ENCODE measurements at places on chromosomes 4 and X.

GRCh38 chrX:108584617-108585211, 145.1 kb downstream of the COL4A5 start:
- no peak for DNase-seq

DNA sequence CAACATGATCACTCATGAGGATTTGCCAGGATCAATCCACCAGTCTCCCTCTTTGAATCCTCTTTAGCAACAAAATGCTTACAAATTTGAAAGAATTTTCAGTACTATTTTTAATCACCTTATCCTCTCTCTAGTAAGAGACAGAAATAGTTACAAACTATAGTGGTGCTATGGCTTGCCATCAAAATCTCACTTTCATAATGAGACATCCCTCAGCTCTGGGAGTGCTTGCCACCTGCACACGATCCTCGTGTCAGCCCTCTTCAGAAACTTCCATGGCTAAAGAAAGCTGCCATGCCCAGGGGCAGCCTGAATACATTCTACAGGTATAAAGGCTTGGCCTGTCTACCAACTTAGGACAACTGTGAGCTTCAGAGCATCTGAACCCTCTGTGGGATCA, 5.1 kb upstream of the DHX15 start:
- DNase-seq, result no peak

- no peak for DNase-seq
Measured at GRCh38 chr4:151674804-151675391, 85.9 kb downstream of the GATB start.

DNA sequence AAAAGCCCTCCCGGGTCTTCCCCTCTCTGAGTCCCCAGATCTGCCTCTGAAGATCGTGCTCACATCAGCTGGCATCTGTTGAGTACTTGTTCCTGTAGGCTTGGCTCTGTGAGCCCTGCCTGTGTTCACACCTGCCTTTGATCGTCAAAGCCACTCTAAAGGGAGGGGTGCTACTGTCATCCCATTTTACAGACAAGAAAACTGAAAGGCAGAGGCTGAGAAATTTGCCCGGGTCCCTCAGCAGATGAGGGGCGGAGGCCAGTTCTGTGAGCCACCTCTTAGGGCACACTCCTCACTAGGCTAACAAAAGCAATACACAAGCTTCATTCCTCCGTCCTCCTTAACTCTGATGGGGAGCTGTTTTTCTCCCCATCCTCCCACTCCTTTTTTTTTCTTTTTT, 655 bp downstream of the CYTL1 start:
- no peak for DNase-seq

- no peak for DNase-seq
Measured at GRCh38 chrX:3940000-3940610, 226.7 kb upstream of the PRKX start.

GRCh38 chr4:112288455-112288854, 2.8 kb upstream of the TIFA start:
- DNase-seq, result no peak

GRCh38 chr4:22514481-22514880, 1.4 kb downstream of the ADGRA3 start:
- no peak for DNase-seq

- no peak for DNase-seq
Measured at GRCh38 chrX:108347800-108348199, 90.4 kb downstream of the COL4A6 start.

DNA sequence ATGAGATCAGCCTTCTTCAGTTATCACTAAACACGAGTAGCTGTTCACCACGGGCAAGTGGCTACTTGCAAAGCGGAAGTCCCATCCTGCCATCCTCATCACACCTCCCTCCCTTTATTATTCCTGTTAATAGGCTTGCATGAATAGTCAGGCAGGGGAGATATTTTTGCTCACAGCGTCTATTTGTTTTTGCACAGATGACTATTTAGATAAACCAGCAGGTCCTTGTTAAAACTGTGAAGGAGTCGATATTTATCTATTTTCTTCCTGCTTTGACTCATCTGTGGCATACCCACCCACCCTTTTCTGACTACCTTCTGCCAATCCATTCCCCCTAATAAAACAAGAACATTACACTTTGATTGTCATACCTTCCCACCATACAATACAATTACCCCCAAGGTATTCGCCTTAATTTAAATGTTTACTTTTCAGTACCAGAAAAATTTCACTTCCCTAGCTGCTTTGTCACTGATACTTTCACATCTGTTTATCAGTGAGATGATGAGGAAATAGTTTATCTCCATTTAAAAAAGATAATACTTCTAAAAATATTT, 96.6 kb upstream of the BANK1 start:
- no peak for DNase-seq

DNA sequence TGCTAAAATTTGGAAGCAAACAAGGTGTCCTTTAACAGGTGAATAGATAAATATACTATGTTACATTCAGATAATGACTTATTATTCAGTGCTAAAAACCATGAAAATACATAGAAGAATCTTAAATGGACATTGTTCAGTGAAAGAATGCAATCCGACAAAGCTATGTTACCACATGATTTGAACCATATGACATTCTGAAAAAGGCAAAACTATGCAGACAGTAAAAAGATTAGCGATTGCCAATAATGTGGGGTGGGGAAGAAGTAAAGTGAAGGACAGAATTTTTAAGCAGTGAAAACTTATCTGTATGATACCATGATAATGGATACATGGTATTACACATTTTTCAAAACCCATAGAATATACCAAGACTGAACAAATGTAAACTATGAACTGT, 926.9 kb downstream of the FAT4 start:
- DNase-seq, result no peak

DNA sequence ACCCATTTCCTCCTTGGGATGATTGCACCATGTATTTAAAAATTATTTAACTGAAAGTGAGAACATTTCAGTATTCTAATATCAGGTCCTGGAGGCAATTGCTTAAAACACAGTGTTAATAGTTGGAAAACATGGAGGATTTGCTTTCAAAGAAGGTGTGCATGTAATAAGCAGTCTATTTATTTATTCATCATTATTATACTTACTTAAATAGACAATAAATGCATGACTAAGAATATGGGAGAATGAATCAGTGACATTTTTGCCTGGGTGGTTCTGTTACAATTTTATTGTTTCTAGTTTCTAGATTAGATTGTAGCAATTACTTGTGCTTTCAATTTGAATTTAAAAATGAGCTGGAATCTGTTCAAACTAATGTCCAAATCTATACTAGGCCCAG, 145.5 kb downstream of the AREG start:
- no peak for DNase-seq

DNA sequence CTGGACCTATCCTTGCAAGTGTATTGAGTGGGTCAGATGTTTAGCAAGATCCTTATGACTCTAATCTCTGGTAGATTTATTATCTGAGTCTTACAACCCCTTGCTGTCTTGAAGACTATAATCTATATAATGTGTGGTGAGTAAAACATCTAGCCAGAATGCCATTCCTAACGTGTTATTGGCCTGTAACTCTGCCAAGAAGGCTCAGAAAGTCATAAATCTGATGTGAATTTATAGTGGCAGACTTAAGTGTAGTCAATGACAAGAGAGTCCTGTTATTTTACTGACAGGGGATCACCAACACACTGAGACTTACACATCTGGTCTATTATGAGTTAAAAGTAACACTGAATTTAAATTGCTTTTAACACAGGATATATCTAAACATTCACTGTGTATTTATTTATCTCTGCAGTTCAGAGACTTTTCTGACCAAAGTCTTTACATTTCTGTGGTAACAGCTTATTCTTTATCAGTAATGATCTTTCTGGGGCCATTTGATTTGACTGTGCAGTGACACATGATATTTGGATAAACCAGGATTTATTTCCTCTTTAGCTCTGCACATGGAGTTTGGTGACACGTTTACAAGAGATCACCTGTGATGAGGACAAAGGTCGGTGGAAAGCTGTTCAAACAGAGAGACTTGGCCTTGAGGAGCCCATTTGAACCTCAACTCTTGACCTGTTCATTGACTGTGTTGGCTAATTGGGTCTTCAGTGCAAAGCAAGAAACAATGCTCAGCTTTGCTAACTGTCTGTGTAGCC, 415.8 kb downstream of the STIM2 start:
- no peak for DNase-seq

DNA sequence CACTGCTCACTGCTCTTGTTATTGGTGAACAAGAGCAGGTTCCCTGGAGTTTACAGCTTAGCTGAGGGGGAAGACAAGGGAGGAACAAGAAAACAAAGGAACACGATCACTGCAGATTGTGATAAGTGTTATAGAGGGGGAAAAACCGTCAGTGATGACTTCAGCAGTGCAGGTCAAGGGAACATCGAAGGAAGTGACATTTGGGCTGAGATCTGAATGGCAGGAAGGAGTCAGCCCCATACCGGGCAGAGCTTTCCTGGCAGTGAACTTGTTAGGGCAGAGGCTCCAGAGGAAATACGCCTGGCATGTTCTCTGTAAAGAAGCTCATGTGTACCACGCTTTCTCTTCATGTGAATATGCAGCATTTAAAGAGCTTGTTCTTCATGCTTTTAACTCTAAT, 78.1 kb downstream of the LDB2 start:
- no peak for DNase-seq

DNA sequence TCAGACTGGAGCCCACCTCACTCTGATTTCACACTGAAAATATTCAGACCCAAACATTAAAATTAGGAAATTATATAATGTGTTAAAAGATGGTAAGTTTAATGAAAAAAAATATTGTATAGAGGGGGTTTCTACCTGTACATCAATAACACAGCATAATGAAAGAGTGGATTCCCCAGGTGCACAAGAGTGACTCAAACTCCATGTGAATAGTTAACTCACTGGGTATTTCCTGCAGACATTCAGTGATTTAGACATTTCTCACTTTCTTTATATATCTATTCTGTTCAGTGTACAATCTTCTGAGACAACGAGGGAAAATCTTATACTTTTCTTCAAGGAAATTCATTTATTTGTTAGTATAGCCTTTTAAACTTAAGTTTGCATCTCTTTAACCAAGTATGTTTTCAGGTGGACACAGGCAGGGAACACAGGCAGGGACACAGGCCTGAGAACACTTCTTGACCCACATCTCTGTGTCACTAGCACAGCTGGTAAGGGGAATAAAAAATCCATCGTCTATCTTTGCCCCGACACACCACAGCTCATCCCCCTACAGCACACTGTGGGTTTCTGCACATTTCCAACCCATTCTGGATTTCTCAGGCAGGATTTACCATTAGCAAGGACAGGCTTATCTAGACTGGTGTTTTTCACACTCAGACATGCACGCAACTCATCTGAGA, 525.5 kb upstream of the BOD1L1 start:
- no peak for DNase-seq

DNA sequence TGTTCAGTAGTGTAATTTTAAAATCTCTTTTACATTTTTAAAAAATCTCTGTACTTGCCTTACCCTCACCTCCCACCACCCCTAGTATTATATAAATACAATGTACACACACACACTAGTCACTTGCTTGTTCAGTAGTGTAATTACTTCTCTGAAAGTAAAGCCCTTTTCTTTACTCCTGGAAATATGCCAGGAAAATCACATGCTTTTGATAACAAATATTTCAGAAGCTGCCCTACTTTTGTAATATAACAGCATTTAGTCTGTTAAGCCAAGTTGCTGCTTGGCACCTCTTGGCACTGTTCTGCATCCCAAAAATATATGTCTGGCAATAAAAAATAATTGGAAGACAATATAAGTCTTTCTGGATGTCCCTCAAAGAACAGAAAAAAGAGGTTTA, 172.8 kb upstream of the APOOL start:
- no peak for DNase-seq

GRCh38 chr4:1584498-1584897, 99.6 kb downstream of the FAM53A start:
- DNase-seq, result no peak

DNA sequence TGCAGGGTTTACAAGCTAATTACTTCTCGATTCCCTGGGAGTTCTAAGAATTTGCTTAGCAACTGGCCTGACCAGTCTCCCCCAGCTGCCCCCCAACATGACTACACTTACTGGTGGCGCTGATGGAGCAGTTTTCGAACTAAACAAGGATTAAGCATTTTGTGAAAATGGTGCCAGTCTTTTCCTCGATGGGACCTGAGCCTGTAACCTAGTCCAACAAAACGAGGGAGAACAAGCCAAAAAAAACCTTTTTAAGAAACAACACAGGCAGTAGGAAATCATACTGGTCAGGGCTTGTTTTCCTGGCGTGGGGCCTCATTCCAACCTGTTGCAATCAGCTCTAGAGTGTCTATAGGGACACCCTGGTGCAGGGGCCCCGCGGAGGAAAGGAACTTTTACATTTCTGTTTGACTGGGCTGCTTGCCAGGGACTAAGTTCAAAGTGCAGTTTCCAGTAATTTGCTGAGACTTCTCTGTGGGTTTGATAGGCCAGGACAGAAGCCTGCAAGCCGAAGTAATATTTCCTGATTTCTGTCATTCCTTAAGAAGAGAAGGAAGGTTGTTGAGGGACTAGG, 158.7 kb downstream of the SPRY1 start:
- DNase-seq, result peak; percentile 85

GRCh38 chrX:137568741-137569469, 3.0 kb downstream of the ZIC3 start:
- no peak for DNase-seq

- no peak for DNase-seq
Measured at GRCh38 chr4:109877400-109877799, 29.5 kb downstream of the LRIT3 start.

DNA sequence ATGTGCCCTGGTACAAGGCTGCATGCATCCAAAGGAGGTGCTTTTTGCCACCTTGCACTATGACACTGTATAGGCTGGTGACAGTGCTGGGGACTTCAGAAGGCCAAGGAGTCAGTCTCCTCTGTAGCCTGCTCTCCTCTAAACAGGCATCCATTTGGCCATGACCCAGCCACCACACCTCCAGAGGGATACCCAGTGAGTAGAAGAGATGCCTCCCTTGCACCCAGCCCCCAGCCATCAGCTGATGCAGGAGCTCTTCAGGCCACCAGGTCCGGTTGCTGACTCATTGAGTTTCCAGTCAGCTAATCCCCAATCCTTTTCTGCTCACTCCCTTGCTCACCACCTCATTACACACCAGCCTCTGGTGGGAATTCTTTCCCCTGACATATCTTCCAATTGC, 99.8 kb downstream of the PJA1 start:
- DNase-seq, result peak; percentile 74

GRCh38 chrX:40573763-40574162, 7.0 kb upstream of the ATP6AP2 start:
- no peak for DNase-seq

DNA sequence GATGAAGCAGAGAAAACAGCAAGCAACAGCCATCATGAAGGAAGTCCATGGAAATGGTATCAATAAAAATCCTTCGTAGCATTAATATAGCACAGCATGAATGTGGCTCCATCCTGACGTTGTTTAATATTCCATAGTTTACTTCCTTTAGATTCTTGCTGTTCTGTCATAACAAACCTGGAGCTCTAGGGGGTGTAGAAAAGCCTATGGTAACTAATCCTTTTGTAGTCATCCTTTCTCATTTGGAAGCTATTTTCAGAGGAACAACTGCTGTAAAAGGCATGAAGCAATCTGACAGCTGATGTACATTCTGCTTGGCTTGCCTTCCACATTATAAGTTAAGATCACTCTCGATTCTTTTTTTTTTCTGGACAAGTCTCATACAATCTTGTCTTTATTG, 914 bp downstream of the MYOZ2 start:
- DNase-seq, result no peak

GRCh38 chrX:24306440-24306839, 7.4 kb downstream of the SUPT20HL2 start:
- DNase-seq, result no peak
